ENCODE measurements at places on chromosomes 7 and 10.

GRCh38 chr7:110688908-110689307 is 402.0 kb upstream of the LRRN3 start:
- no peak for DNase-seq

DNA sequence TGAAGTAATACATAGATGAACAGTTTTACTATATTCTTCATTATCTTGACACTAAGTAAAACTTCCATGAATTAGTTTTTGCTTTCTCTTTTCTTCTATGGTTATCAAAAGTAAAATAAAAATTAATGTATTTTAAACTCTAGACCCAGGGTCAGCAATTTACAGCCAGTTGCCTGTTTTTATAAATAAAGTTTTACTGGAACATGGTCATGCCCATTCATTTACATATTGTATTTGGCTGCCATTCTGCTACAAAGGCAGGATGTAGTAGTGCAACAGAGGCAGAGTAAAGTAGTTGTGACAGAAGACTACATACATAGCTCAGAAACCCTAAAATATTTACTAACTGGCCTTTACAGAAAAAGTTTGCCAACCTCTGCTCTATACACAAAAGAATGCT is 98.8 kb downstream of the CNOT4 start:
- no peak for DNase-seq

DNA sequence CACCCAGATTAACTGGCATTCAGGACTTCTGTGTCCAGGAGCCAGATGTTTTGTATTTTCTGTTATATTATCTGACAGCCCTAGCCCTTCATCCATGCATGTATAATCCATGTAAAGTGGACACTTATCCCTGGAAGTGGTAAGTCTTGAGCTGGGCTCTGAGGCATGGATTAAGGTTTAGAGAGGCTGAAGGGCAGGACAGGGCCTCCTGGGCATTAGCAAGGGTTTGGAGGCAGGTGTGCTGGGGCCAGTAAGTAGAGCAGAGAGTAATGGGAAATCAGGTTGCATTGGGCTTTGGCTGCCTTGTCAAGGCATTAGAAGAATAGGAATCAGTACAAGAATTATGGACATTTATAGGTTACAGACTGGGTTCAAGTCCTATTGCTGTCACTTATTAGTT is 138.0 kb downstream of the DYNC1I1 start:
- DNase-seq: no peak

- DNase-seq: no peak
Measured at GRCh38 chr10:123073187-123073586, 62.6 kb upstream of the HMX3 start.

- DNase-seq: no peak
Measured at GRCh38 chr7:37534893-37535610, 86.4 kb upstream of the ELMO1 start.

DNA sequence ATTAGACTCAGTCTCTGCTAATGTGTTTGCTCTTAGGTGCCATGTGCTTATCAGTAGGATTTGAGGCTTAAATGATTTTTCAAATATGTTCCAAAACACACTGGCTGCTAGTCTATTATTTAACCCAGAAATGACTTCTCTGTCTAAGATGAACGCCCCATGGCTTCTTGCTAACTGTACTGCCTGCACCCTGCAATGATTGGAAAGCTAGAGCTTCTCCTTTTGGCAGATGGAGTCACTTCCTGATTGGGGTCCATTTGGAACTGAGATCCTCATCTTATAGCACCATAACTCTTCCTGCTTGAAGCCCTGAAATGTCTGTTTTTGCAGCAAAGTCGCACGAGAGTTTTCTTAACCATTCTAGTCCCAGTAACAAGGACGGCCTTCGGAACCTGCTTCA is 186.5 kb upstream of the ADO start:
- no peak for DNase-seq

- no peak for DNase-seq
Measured at GRCh38 chr7:2309889-2310331, 4.3 kb downstream of the SNX8 start.

- DNase-seq: no peak
Measured at GRCh38 chr7:115740043-115740442, 290.5 kb downstream of the TFEC start.

GRCh38 chr7:46710927-46711326 is 789.9 kb upstream of the IGFBP3 start:
- no peak for DNase-seq

All from activated effector memory CD4-positive, alpha-beta T cell treated with Interleukin-2 at 50 U/mL for 16 hours (primary cell).